Endothelial cell of coronary artery (primary cell): ENCODE measurements at places on chromosomes 12 and 14. TPM values are rescaled to one million over a fixed set of nuclear protein-coding genes. Genes with fewer than 3 reads are reported as not detected.

GUCY2C gene
- total RNA-seq: not detected in 2 replicates

CCDC38 gene
- total RNA-seq: not detected in 2 replicates

PMCH gene
- 0.09 and 0.72 TPM in 2 replicates for total RNA-seq

SOAT2 gene
- total RNA-seq: not detected in 2 replicates

WSCD2 gene
- not detected in 2 replicates for total RNA-seq

GXYLT1 gene
- 15.6 and 16.9 TPM in 2 replicates for total RNA-seq

EIF2B2 gene
- total RNA-seq: 160 and 165 TPM in 2 replicates

SLC5A8 gene
- total RNA-seq: not detected in 2 replicates

MYH6 gene
- not detected in 2 replicates for total RNA-seq

ALX1 gene
- total RNA-seq: 0.09 and 0.81 TPM in 2 replicates

B3GNT4 gene
- total RNA-seq: under 0.01 TPM in 2 replicates

SNRNP35 gene
- total RNA-seq: 11.8 and 14.5 TPM in 2 replicates

GPR84 gene
- under 0.01 TPM in 1 of 2 replicates, not detected in the other for total RNA-seq

APAF1 gene
- total RNA-seq: 24.6 and 34.0 TPM in 2 replicates

G2E3 gene
- 17.7 and 20.0 TPM in 2 replicates for total RNA-seq

WNT5B gene
- total RNA-seq: 0.27 and 8.4 TPM in 2 replicates

IL26 gene
- not detected in 2 replicates for total RNA-seq

PITPNM2 gene
- total RNA-seq: 4.6 and 9.7 TPM in 2 replicates

KLRF2 gene
- not detected in 2 replicates for total RNA-seq

AQP2 gene
- total RNA-seq: not detected in 2 replicates

KRT82 gene
- not detected in 2 replicates for total RNA-seq

MYF6 gene
- not detected in 2 replicates for total RNA-seq

B4GALNT3 gene
- total RNA-seq: not detected in 2 replicates

KRT6A gene
- 0.27 and 0.56 TPM in 2 replicates for total RNA-seq

SSPN gene
- 0.27 and 1.5 TPM in 2 replicates for total RNA-seq

SALL2 gene
- 0.45 and 1.5 TPM in 2 replicates for total RNA-seq

LTA4H gene
- total RNA-seq: 75.8 and 103 TPM in 2 replicates

STAB2 gene
- total RNA-seq: under 0.01 and 0.09 TPM in 2 replicates

INSM2 gene
- not detected in 2 replicates for total RNA-seq

RD3L gene
- not detected in 2 replicates for total RNA-seq

PAX9 gene
- total RNA-seq: not detected in 2 replicates

MIP gene
- not detected in 2 replicates for total RNA-seq

TCL1B gene
- total RNA-seq: not detected in 2 replicates

SLCO1B1 gene
- total RNA-seq: not detected in 2 replicates

TTC8 gene
- total RNA-seq: 8.7 and 9.3 TPM in 2 replicates

LIMA1 gene
- total RNA-seq: 50.3 and 93.5 TPM in 2 replicates

DTX1 gene
- total RNA-seq: under 0.01 TPM in 1 of 2 replicates, not detected in the other

MFAP5 gene
- under 0.01 and 1.0 TPM in 2 replicates for total RNA-seq

CYP27B1 gene
- total RNA-seq: 0.38 and 0.54 TPM in 2 replicates

LRCOL1 gene
- 0.09 TPM in 1 of 2 replicates, not detected in the other for total RNA-seq

TTC9 gene
- total RNA-seq: under 0.01 TPM in 2 replicates

ZBTB25 gene
- total RNA-seq: 2.3 and 5.5 TPM in 2 replicates

ASIC1 gene
- total RNA-seq: 0.36 and 1.0 TPM in 2 replicates

SLC35F4 gene
- total RNA-seq: not detected in 2 replicates

EGLN3 gene
- 1.5 and 13.1 TPM in 2 replicates for total RNA-seq

CCNT1 gene
- total RNA-seq: 19.3 and 24.4 TPM in 2 replicates

DPPA3 gene
- not detected in 2 replicates for total RNA-seq

GDF3 gene
- total RNA-seq: 0.18 TPM in 1 of 2 replicates, not detected in the other

DHRS2 gene
- total RNA-seq: 0.09 TPM in 1 of 2 replicates, not detected in the other

KLRK1 gene
- total RNA-seq: not detected in 2 replicates

KRT6C gene
- not detected in 2 replicates for total RNA-seq

TMTC3 gene
- total RNA-seq: 30.0 and 37.3 TPM in 2 replicates

PLA2G1B gene
- not detected in 2 replicates for total RNA-seq

MGAT4C gene
- under 0.01 TPM in 1 of 2 replicates, not detected in the other for total RNA-seq

MYBPC1 gene
- not detected in 2 replicates for total RNA-seq

SRGAP1 gene
- 2.0 and 5.2 TPM in 2 replicates for total RNA-seq

VRTN gene
- total RNA-seq: not detected in 2 replicates

COCH gene
- total RNA-seq: 0.09 and 0.56 TPM in 2 replicates
